ENCODE measurements at places on chromosomes 6 and 20.
A peak's percentile ranks its signal among the peaks of the same experiment; 100 is the strongest.

GRCh38 chr6:83613378-83613777, 95.5 kb downstream of the SNAP91 start:
- no peak for DNase-seq

GRCh38 chr20:13356591-13356990, 135.5 kb downstream of the ISM1 start:
- no peak for DNase-seq

DNA sequence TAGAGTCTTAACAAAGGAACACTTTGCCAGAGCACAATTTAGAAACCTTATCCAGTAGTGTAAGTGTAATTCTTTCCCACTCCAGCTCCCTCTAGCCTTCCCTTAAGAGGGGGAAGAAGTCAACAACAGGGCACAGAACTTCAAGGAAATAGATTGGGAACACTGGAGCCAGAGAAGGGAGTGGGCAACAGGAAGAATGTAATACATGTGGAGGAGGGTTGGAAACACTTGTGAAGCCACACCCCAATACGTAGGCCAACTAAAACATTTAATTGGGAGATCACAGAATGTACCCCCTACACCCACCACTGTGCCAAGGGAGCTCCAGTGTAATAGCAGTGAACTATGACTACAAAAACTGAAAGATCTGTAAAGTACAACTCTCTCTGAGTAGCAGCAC, 735.7 kb upstream of the HS3ST5 start:
- no peak for DNase-seq

GRCh38 chr6:47426524-47427302, 50.9 kb upstream of the CD2AP start:
- no peak for DNase-seq

DNA sequence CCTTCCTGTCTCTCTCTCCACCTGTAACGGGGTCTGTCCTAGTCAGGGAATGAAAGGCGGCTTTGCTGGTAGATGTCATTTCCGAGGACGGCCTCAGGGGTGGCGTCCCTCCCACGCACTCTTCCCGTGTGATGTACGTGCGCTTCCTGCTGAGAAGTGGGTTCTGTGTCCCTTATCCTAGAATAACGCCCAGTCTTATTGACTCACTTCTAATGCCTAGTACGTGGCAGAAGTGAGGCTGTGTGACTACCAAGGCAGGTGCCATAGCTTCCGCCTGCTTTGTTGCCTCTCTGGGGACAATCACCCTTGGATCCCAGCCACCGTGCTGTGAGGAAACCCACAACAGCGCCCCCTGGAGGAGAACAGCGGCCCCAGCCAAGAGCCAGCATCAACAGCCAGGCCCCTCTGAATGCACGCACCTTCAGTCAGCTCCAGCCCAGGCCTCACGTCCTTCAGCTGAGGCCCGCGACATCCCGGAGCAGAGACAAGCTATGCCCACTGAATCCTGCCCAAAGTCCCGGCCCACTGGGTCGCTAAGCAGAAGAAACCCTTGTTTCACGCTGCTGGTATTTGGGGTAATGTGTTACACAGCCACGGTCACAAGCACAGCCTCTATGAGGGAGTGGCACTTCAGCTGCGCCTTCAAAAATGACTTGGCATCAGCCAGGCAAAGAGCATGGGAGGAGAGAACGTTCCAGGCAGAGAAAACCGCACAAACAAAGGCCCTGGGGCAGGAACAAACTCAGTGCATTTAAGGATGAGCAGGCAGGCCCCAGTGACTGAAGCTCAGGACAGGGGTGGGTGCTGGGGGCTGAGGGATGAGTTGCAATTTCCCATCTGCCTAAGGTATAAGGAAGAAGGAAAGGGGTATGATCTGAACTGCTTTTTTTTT, 224.2 kb downstream of the NFATC2 start:
- no peak for DNase-seq

DNA sequence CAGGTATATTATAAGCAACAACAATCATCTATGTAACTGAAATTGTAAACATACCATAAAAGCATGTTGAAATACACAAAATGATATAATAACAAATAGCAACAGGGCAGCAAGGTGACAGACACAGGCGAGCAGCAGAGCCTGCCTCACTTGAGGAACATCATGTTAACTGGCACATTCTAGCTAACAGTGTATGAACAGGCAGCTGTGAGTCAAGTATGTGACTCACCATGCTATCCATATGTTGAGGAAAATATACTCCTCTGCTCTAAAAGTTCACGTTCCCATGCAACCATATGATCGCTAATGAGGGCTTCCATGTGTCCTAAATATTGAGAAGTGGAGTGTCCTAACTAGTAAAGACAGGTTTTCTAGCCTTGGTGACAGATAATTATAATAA, 18.4 kb downstream of the SERAC1 start:
- DNase-seq = no peak

DNA sequence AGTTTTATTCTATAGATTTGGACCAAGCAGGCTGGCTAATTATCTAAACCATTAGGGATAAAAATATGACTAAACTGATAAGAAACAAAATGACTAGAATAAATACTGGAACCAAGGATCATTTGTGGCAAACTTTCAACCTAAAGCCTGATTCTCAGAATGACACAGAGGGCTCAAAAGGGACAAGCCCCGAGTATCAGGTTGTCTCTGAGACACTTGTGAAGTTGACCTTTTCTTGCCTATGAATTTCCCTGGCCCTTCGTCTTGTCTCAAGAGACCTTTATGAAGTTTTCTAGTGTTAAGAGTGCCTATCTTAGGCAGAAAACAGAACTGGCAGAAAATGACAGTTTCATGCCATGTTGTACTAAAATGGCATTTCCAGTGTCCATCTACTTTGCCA, 68.3 kb downstream of the IMPG1 start:
- no peak for DNase-seq

GRCh38 chr20:60203451-60203850, 245.2 kb downstream of the CDH26 start:
- DNase-seq = no peak

DNA sequence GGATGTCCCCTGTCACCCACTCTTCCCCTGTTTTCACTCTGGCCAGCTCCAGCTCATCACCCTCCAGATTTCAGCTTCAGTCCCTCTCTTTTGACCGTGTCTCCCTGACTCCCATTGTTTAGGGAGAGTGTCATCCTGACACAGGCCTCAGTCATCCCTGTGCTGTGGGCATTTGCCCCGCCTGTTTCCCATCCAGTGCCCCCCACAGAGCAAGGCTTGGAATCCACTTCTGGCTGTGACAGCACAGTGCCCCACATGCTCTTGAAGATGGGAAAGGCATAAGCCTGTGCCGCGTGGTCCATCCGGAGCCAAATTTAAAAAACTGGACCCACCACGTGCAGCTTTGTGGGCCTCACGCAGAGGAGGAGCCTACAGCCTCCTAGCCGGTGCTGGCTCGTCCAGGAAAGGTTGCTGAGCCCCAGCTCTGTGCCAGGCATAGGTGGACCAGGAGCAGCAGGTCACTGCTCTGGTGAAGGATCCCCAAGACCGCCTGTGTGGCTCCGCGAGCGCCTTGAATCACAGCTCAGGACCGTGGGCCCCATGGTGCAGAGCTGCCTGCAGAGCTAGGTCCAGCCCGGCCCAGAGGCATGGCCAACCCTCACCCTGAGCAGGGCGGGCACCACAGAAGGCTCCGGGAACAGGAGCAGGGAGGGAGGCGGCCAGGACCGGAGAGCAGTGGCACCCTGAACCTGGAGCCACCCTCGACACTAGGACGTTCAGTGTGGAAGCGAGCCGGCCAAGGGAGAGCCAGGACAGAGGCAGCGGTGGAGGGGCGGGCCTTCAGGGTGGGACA, 172.8 kb downstream of the CDH4 start:
- DNase-seq = no peak

DNA sequence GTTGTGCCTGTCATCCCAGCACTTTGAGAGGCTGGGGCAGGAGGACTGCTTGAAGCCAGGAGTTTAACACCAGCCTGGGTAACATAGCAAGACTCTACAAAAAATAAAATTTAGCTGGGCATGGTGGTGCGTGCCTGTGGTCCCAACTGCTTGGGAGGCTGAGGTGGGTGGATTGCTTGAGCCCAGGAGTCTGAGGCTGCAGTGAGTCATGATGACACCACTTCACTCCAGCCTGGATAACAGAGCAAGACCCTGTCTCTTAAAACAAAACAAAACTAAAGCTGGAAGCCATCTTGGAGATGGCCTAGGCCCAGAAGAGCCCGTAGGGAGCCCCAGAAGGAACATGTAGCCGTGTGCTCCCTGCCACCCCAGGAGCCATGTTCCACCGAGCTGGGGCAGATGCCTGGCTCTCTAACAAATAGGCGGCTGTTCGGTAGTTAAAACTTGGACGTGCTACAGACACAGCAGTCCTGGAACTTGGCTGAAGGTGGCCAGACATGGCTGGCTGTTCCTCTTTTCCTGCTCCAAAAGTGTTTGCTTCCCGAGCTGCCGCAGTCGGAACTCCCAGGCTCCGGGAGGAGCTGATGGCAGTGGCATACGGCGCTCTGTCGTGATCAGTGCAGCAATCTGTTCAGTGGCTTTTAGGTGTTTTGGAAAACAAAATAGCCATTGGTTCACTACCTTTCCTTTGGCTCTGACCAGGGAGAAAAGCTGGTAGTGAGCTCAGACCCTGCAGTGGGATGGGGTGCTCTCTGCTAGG, 37.0 kb downstream of the DYNLT1 start:
- DNase-seq = no peak

GRCh38 chr6:11585426-11586016, 48.0 kb downstream of the TMEM170B start:
- no peak for DNase-seq

DNA sequence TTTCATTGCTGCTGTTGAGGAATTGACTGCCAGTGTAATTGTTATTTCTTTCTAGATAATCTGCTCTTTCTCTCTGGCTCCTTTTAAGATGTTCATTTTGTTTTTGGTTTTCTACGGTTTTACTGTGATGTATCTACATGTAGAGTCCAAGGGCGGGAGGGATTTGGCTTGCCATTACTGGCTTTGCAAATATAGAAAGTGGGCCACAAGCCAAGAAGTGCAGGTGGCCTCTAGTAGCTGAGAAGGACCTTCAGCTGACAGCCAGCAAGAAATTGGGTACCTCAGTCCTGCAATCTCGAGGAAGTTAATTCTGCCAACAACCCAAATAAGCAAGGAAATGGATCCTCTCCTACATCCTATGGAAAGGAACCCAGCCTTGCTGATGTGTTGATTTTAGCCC, 42.8 kb upstream of the GLP1R start:
- no peak for DNase-seq

DNA sequence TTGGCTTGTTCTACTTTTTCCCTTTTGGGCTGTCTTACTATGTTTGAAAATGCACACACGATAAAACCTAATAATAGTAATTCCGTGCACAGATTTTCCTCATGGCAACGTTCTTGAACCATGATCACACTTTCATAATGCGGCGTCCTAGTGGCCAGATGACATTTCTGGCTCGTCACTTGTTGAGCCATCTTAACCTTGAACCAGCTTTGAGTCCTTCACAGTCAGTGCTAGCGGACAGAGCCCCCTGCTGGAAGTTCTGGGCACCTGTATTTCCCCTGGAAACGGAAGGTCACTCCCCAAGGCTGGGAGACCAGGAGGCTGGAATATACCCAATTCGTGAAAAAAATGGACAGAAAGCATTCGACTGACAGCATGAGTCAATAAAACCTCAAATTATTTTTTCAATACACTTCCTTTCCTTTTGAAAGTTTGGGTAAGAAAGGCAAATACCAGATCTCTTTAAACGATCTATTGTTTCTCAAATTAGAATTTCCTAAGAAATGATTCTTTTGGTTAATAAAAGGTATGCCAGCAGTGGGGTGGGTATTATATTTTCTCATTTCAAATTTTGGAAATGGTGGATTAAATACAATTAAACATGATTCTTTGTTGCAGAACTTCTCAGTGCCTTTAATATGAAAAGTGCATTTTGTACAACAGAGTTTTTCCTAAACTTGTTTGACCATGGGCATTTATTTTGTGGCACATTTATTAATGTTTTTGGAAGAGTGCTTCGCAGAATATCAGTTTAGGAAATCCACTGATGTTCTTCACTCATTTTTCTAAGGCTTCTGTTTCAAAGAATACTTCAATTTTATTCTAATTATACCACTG, 542.3 kb downstream of the QKI start:
- peak; percentile 18 for DNase-seq

DNA sequence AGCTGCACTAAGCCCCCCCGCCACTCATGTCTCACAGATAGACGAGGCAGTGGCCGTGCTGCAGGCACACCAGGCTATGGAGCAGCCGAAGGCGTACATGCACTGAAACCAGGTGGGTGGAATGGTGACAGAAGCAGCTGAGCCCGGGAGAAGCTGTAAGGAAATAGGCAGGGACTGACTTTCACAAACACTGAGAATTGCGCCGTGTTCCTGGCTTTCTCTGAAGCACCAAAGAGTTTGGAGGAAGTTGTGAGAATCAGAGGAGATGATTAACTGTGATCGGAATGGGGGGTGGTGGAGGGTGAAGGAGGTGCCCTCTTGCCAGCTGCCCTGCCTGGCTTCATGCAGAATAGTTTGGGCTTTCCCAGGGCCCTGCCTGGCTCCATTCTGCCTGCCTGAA, 21.6 kb downstream of the TOMM34 start:
- no peak for DNase-seq

DNA sequence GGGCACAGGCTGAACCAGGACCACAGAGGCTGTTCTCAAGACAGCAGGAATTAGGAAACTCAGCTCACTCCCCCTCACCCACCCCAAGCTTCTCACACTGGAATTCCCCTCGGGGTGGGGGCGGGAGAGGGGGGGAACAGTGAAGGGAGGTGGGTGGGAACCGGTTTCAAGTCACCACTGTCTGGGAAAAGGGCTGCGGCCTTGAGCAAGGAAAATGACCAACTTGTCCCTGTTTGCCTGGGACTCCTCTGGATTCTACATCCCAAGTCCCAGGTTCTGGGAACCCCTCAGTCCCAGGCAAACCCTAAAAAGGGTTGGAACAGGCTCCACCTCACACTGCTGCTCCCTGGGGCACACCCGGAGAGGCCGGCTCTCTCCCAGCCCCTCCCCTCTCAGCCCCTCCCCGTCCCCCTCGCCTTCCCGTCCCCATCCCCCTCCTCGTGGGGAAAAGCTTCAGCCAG, 230.7 kb downstream of the TFAP2C start:
- DNase-seq = no peak

GRCh38 chr6:132300323-132300949, 100.8 kb downstream of the MOXD1 start:
- DNase-seq = no peak

- no peak for DNase-seq
Measured at GRCh38 chr20:57270204-57270984, 4.0 kb upstream of the BMP7 start.

DNA sequence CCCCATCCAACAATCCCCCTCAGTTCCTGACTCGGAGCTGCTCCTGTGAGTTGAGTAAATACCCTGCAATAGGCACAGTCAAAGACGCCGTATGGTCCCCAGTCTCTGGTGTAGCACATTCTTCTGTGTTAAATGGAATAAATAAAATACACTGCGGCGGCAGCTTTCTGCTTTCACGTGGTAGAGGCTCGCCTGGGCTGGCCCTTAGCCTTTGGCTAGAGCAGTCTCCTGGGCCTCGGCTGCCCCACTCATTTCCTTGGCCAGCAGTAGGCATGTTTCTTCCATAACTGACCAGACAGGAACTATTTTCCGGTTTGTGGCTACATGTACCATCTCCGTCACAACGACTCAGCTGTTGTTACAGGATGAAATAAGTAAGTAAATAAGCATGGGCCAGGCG, 20.7 kb downstream of the SERPINB6 start:
- no peak for DNase-seq

Data from stimulated activated CD8-positive, alpha-beta memory T cell treated with anti-CD3 and anti-CD28 coated beads, Interleukin-12 subunit alpha, Interleukin-12 subunit beta, amount 100 ng/mL, for 4 hours (primary cell).